ENCODE measurements at places on chromosomes 3 and 15. TPM values are rescaled to one million over a fixed set of nuclear protein-coding genes. Genes with fewer than 3 reads are reported as not detected.
A peak's percentile ranks its signal among the peaks of the same experiment; 100 is the strongest.

LRRC49 gene
- 3.0 TPM for polyA plus RNA-seq

- DNase-seq = no peak
- H3K4me3 ChIP-seq = no peak overlapping the region
- H3K36me3 ChIP-seq = no peaks in the 10 kb centered on the region
- no peaks in the 10 kb centered on the region for H3K4me1 ChIP-seq
- no peak overlapping the region for H3K27ac ChIP-seq
These were observed 14.6 kb downstream of the ZNF860 start for GRCh38 chr3:31996195-31996594.

- peak overlapping the region; percentile 66 for H3K27ac ChIP-seq
- H3K27me3 ChIP-seq = no peaks in the 10 kb centered on the region
- H3K36me3 ChIP-seq = no peaks in the 10 kb centered on the region
- H3K4me3 ChIP-seq = no peak overlapping the region
- H3K4me1 ChIP-seq = no peaks in the 10 kb centered on the region
These were observed 37.8 kb upstream of the BCL6 start for GRCh38 chr3:187783098-187783497.

DNA sequence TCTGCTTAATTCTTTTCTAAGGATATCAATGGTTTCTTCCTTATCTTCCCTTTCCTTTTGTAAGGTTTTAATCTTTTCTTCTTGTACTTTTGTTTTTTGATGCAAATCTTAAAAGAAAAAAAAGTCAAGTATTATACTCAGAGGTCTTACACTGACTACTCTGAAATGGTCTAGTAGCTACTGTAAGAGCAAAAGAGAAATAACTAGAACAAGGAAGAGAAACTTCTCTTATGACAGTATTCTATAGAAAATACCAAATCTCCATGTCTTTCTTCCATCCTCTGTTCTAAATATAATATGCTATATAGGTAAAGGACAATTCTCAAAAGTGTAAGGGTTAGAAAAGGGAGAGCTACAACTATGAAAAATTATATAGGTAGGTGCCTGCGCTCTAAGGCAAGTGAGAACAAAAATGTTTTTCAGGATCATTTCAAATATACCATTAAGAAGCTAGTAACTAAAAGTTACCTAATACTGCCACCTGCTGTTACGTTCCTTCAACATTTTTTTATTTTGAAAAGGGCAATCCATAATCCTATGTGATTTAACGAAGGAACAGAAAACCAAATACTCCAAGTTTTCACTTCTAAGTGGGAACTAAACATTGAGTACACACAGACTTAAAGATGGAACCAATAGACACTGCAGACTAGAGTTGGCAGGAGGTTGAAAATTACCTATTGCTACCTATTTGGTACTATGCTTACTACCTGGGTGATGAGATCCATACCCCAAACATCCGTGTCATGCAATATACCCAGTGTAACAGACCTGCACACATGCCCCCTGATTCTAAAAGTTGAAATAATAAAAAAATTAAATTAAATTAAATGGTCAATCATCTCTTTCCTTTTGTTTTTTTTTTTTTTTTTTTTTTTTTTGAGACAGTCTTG, 36.7 kb downstream of the CIP2A start:
- no peak overlapping the region for H3K4me3 ChIP-seq
- H3K27me3 ChIP-seq = no peaks in the 10 kb centered on the region
- no peak for DNase-seq
- H3K27ac ChIP-seq = no peak overlapping the region

- H3K4me1 ChIP-seq = no peaks in the 10 kb centered on the region
- DNase-seq = no peak
- no peak overlapping the region for H3K4me3 ChIP-seq
- H3K36me3 ChIP-seq = no peaks in the 10 kb centered on the region
These were observed 13.2 kb upstream of the SLC7A14 start for GRCh38 chr3:170599091-170599490.

DNA sequence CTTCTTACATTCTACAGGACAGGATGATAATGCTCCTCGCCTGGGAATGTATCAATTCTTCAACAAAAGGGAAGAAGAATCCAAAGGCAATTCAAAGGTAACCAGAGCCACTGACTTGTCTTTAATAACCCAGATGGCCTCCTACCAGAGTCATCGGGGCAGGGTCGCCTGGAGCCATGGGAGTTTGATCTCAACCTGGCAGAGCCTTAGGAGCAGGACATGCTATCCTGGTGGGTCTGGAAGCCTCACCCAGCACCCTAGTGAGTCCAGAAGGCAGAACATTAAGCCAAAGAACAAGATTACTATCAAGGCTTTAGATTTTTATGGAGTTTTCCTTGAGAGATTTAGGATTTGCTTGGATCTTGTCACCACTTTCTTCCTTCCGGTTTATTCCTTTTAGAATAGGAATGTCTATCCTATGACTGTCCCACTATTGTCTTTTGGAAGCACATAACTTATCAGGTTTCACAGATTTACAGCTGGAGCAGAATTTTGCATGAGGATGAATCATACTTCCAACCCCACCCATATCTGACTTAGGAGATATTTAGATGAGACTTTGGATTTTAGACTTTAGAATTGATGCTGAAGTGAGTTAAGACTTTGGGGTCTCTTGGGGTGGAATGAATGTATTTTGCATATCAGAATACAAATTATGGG, 330.3 kb upstream of the GOLIM4 start:
- DNase-seq = no peak
- H3K36me3 ChIP-seq = no peaks in the 10 kb centered on the region
- H3K4me1 ChIP-seq = no peaks in the 10 kb centered on the region
- no peaks in the 10 kb centered on the region for H3K27me3 ChIP-seq
- no peak overlapping the region for H3K27ac ChIP-seq
- no peak overlapping the region for H3K4me3 ChIP-seq
